Stimulated activated CD8-positive, alpha-beta memory T cell treated with anti-CD3 and anti-CD28 coated beads, Interleukin-4, amount 100 ng/mL, for 4 hours (primary cell): ENCODE measurements at places on chromosomes 3 and 15.
A peak's percentile ranks its signal among the peaks of the same experiment; 100 is the strongest.

DNA sequence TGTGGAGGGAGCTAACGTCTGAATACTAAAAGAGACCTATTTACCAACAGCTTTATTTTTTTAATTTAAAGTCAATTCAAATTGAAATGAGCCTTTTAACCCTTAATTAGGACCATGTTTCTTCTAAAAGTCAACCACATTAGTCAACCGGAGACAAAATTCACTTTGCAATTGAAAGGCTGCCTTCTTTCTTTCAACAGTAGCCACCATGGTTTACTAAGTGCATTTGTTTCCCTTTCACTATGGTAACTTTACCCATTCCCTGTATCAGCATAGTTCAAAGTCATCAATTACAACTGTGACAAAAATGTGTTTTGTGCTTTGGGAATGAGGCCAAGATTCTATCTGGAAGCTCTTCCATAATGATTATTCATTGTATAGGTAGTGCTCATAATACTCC is 225.4 kb downstream of the EPHA3 start:
- no peak for DNase-seq

- no peak for DNase-seq
Observed at GRCh38 chr15:29925227-29926082, 103.2 kb upstream of the TJP1 start.

DNA sequence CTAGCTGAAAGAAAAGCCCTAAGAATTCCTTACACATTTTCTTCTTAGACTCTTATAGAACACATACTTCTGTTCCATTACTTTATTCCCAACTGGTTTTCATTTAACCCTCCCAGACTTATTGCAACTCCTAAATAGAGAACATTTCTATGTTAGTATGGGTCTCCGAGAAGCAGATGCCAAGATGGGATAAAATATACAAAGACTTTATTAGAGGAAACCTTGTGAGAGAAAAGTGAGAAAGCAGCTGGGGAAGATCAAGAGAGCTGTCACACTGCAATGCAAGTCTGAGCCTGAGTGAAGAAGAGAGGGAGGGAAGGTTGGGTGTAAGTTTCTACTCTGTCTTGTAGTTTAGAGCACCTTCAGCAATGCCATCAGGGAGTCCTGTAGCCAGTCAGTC is 979.3 kb downstream of the IGSF11 start:
- no peak for DNase-seq

DNA sequence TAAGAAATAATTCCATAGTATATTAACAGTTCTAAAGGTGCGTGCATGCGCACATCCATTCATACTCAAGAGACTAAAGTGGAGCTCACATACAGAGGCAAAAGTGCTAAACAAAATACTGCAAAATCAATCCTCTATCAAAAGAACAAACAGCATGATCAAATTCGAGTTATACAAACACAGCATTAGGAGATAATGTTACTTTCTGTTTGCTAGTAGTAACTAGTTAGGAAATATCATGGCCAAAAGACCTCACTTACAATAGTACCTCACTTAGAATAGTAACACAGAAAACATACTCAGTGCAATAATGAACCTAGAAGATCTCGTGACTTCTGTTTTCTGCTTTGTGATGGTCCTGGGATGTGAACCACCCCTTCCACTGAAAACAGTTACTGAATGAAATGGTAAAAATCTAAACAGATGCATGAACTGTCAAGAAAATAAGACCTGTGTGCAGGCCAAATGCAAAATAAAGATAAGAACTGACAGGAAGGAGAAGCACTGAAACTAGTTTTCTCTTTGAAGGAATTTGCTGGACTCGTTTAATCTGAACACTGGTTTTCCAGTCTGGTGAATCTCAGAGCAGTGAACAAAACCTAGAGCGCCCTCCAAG is 20.9 kb upstream of the CEMIP start:
- no peak for DNase-seq

DNA sequence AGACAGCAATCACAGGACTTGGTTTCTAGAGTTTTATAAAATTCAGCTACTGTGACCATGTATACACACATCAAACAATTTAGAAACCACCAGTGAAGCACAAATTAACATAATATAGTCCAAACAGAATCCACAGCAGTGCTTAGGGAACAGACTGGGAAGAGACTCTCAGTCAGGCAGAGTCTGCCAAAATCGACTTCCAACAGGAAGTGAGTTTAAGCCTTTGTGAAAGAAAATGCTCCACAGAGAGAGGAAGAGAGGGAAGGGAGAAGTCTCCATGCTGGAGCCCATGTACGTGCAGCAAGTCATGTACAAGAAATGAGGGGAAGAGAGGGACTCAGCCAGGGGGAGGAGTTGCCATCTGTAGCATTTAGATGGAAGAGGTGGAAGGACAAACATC is 172.6 kb downstream of the IL5RA start:
- DNase-seq, result no peak

DNA sequence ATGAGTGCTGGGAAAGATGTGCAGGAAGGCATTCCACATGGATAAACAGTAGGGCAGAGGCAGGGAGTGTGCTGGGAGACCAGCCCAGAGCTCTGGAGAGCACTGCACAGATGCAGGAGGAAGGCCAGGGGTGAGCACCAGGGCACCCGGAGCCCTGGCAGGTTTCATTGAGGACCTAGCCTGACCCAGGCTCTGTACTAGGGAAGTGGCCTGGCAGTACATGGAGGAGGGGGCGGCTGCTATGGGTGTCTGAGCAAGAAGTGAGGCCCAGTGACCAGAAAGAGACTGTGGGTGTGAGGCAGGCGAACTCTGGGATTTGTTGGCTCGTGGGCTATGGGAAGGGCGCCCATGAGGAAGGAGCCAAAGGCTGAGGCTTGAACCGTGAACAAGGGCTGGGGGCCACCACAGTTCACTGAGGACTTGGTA is 139.1 kb downstream of the DNAJB8 start:
- no peak for DNase-seq

GRCh38 chr3:10599017-10599416 is 93.6 kb upstream of the ATP2B2 start:
- no peak for DNase-seq

- peak; percentile 56 for DNase-seq
Observed at GRCh38 chr15:64905119-64905831, 6.4 kb upstream of the ANKDD1A start.

DNA sequence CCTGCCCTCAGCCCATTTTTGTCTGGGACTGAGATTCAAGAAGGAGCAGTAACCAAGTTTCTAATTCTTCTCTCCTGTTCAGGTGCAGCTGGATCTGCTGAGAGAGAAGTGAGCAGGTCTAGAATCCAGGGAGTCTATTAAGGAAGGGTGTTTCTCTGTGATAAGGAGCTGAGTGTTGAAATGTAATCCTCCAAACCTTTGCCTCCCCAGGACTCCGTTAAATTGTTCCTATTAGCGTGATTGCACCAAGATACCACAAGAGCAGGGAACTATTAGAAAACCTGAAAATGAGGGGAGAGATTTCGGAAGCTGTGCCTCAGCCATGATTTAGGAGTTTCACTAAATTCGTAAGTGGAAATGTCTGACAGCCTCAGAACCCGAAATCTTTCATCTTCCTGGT is 192.6 kb downstream of the EBLN2 start:
- DNase-seq, result no peak

DNA sequence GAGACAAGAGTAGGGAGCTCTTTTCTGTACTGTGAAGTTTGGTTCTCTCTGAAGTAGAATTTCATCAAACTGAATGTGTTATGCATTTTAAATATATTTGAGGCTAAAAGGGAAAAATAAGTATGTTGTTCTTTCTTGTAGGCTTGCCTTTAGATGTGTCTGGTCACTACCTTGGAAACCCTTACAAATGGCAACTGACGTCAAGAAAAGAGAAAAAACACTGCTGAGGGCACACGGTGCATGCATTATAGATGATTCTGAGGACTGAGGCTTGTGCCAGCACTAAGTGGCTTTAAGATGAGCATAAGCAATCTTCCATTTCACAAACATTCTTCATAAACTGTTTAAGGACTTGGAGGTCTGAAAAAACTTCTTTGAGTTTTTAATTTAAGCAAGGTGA is 31.1 kb upstream of the ACTL6A start:
- no peak for DNase-seq

GRCh38 chr3:96000966-96001365 is 813.4 kb upstream of the EPHA6 start:
- DNase-seq, result no peak

GRCh38 chr3:110027446-110028080 is 690.2 kb upstream of the DPPA4 start:
- no peak for DNase-seq

GRCh38 chr15:62821384-62822131 is 221.0 kb upstream of the TPM1 start:
- no peak for DNase-seq

DNA sequence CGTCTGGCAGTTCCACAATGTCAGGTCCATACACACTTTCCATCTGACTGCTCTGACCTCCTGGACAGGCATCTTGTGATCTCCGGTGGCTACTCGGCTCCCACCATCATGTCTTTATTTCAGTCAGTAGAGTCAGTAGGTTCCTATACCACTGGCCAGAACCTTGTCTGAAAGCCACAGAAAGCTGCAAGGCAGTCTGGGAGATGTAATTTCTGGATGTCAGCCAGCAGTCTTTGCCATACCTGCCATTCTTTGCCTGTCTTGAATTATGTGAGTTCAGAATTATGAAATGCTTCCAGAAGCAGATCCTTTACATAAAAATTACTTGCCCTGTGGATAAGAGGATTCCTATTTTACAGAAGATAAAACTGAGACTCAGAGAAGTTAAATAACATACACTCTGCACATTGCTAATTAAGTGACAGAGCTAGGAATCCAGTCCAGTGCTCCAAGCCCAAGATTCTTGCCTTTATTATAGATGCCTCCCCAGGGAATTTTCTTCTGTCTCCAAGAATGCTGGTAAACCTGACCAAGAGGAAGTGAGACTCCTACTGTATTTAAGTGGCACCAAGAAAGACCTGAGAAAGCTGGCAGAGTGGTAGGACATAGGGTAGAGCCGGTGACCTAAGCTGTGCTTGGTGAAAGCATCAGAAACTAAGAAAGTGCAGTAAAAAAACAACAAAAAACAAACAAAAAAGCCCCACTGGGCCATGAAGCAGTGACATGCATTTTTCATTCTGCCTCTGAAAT is 75.6 kb downstream of the IQCH start:
- no peak for DNase-seq

DNA sequence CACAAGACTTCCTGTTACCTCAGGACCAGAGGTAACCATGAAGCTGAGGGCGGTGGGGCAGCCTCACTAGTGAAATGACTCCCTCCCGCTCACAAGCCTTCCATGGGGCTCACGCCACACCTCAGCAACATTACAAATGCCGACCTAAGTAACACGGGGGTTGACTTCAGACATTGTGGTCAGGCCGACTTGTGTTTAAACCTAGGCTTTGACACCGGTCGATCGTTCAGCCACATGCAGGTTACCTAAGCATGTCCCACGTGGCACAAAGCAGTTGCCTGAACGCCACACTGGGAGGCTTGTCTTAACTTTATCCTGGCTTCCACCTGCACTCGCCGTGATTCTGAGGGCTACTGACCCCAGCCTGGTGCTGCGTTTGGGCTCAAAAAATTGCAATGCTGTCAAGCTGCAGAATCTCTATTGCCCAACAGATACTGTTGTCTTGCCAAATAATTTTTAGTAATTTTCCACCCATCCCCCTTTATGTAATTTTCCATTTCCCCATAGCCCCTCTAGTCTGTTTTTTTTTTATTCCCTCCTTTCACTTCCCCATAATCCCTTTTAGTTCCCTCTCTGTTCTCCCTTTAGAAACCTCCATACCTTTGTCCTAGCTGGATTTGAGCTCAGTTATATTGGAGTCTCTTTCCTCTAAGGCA is 158.6 kb upstream of the RGMA start:
- DNase-seq, result no peak

DNA sequence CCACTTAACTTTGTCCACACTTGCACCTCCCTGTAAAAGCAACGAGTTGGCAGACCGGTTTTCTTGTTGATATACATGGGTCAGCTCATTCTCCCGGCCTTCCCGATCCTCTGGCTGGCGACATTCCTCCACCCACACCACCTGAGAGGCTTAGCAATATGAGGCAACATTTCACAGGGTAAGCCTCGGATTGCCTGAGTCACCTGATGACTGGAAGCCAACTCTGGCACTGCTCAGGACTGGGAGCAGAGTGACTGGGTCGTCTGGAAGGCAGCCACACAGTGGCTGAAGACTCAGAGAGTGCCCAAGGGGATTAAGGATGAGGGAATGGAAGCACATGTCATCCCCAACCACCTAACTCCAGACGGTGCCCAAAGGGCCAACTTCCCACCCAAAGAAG is 9.8 kb downstream of the HOMER2 start:
- no peak for DNase-seq

DNA sequence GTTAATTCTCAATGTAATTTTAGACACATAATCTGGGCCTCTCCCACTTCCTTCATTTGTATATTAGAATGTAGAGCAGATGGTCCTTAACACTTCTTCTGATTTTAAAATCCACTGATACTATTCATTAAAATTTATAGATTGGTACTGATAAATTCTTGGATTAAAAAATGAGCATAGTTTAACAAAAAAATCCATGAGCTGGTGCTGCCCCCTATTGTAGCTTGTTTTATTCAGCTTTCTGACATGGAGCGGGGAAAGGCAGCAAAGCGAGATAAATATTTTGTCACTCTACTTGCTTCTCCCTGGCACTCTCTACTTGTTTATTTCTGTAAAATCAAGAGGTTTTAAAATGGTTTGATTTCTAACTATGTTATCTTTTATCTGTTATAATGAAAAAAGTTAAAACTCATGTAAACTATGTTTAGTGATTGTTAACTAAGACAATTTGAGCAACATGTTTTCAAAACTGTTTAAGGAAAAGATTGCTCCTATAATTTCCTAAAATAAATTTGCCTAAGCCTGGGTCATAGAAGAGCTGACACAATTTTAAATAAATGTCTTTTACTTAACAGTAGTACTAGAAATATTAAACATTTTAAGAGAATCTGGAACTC is 26.5 kb upstream of the PLOD2 start:
- no peak for DNase-seq

DNA sequence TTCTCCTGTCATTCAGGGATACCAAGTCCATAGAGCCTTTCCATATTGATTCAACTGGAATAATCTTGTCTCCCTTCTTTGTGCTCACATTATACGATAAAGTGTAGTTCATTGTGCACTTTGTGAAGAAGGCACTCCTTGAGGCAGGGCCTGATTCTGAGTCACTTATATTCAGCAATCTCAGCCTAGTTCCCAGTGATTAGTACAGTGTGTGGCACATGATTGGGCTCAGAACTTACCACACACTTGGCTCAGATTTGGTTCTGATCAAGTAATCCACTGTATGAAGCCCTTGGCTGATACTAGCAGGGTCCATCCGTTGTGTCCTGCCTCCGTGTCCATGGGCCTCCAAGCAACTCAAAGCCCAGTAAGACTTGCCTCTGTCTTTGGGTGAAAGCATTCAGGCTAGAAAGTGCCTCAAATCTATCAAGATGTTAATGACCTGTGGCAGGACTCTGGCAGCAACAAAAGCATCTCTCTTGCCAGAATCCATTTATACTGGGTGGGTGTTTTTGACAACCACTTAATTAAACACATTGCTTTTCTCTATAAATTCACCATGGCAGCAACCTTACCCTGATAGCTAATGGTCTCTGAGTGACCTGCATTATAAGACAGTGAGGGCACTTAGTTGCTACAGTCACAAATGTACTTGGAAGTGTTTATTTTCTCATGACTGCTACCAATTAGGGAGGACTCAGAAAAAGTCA is 51.3 kb downstream of the TPRG1 start:
- DNase-seq, result no peak
